Retinal pigment epithelial cell (primary cell): ENCODE measurements at places on chromosomes 4 and X.

GRCh38 chrX:499870-500364, 113.2 kb upstream of the PPP2R3B start:
- no peak for DNase-seq

- DNase-seq: no peak
These were observed 116.1 kb downstream of the PCDH7 start for GRCh38 chr4:30836231-30836630.

DNA sequence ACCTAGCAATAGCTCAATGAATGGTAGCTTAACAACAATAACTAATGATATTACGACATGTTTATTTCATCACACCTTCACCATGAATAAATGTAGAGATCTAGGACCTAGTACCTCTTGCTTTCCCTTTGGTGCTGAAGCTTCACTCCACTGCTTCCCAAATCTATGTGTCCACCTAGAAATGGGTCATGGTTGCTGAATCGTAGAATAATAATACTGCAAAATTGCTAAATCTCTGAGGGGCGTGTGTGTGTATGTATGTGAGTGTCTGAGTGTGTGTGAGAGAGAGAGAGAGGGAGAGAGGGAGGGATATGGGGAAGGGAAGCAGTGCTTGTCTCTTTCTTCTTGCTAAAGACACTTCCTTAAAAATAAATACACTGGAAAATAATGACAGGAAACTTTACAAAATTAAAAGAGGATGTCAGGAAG, 109.3 kb upstream of the BMP2K start:
- no peak for DNase-seq

DNA sequence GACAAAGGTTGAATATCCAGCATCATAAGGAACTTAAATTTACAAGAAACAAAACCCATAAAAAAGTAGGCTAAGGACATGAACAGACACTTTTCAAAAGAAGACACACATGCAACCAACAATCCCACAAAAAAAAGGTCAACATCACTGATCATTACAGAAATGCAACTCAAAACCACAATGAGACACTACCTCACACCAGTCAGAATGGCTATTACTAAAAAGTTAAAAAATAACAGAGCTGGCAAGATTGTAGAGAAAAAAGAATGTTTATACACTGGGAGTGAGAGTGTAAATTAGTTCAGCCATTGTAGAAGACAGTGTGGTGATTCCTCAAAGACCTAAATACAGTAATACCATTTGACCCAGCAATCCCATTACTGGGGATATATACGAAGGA, 474.7 kb downstream of the TRIML1 start:
- no peak for DNase-seq

GRCh38 chr4:52877694-52878093, 15.6 kb downstream of the RASL11B start:
- DNase-seq: no peak

DNA sequence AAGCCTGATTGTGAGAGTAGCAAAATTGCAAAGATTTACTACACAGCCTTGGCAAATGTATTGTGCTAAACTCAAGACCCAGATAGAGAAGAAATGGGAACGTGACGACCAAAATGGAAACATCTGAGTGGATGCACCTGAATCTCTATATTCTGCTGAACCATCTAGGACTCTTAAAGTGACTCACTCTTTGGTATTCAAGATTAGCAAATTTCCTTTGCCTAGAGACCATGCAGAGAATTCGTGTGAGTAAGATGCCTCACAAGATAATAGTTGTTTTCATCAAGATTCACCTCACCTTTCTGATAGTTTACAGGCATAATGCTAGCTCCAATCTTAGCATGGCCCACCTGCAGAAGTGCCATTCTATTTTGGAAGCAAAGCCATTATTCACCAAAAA, 14.4 kb upstream of the ATOH1 start:
- DNase-seq: no peak

DNA sequence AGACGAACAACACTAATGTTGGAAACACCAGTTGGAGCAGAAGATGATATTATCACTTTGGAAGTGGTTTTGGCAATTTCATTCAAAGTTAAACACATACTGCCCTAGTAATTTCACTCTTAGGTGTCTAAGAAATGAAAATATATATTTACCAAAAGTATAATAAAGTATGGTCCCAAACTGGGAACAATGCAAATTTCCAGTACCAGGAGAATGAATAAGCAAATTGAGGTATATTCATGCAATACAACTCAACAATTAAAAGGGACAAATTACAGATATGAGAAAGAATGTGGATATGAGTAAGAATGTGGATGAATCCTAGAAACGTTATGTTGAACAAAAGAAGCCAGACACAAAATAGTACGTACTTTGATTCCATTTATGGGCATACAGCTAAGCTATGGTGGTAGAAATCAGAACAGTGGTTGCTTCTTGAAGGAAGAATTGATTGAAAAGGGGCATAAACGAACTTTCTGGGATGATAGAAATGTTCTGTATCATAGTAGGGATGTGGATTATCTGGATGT, 10.0 kb downstream of the ELMOD2 start:
- DNase-seq: no peak

DNA sequence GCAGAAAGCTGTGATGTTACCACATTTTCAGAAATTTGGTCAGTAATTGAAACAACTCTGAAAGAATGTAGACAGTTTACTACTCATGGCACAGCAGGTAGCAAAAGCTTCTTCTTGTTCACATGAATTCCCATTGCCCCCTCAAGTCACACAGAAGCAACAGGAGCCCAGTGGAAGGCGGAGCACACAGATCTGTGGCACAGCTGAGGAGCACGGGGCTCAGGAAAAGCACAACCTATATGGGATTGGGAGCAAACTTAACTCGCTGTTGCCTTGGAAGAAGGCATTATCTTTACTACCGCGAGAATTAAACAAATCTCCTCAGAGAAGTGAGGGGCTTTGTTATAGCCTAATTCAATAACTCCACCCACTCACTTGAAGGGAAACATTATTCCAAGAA, 358.5 kb downstream of the SPOCK3 start:
- no peak for DNase-seq

GRCh38 chr4:153010146-153010545, 74.0 kb downstream of the FHDC1 start:
- DNase-seq: no peak
